ENCODE measurements at places on chromosomes 3 and 15.

DNA sequence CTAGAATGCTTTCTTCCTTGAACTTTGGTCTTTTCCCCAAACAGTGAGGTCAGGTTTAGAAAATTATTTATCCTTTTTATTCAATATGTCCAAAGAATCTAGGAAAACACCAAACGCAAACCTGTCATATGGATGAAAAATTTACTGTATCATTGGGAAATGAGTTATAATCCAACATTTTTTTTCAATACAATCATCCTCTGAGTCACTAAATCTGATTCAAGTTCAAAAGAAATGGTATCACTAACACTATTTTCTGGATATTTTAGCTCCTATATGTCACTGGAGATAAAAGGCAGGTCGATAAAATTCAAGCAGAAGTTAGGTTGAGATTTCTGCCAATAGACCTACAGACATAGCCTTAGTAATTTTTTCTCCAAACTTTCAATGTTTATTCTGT is 591.6 kb upstream of the AGTR1 start:
- DNase-seq = no peak

- no peak for DNase-seq
Observed at GRCh38 chr3:169581633-169582032, 81.9 kb downstream of the MECOM start.

DNA sequence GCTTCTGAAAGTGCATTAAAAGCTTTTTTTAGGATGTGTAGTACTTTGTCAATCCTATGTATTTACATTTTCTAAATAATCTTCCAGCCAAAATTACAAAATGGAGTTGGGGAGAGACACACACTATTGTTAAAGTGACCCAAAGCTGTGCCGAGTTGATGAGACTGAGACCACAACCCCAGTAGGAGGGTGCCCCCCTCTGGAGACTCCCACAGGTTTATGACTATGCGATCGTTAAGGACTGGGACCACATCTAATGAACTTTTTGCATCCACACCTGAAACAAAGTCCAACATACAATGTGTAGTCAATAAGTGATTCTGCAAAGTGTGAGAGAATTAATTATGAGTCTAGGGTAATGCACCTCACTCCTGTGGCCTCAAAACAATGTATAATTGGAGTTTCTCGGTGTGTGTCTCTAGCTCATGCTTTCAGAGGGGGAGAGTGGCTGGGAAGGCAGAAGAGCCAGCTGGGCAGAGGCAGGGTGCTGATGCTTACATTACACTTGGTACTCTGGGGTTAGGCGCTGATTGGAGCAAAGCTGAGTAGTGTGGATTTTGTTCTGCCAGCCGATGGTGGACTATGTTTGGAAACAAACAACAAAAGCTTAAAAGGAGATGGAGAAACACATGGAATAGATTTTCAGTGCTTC is 102.8 kb downstream of the KCNH8 start:
- no peak for DNase-seq

DNA sequence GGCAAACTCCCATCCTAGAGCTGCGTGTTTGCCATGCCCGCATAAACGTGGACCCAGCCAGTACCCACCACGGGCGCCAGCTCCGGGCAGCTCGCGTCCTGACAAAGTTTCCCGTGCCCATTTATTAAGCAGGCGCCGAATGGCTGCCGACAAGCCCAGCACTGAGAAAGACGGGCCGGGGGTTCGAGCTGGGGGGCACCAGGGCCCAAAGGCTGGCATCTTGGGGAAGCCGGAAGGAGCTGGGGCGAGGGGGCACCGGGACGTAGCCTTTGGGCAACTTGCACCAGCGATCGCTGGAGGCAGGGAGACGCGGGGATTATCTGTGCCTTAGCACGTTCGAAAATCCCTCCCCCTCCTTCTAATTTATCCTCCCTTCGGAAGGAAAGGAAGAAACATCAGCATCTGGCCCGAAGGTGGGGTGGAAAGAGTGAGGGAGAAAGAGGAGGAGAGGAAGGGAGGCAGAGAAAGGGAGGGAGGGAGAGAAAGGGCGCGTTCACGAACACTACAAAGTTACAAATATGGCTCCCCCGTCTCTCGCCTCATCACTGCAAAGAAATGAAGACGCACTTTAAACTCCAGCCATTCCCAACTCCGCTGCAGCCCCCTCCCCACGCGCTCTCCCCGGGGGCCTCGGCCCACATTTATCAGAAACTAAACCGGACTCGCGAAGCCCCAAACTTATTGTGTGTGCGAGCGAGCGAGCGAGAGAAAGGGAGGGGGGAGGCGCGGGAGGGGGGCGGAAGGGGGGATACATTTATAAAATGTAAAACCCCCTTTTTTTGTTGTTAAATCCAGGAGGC is 1.0 kb downstream of the ANP32A start:
- no peak for DNase-seq

GRCh38 chr3:16113704-16114103 is 60.8 kb upstream of the GALNT15 start:
- DNase-seq = peak; percentile 67

Measured in AG09309 (cell line).